ENCODE measurements at places on chromosomes 2 and 18. TPM values are rescaled to one million over a fixed set of nuclear protein-coding genes. Genes with fewer than 3 reads are reported as not detected.

ALLC gene
- polyA plus RNA-seq = not detected

PGAP1 gene
- 0.67 TPM for polyA plus RNA-seq

SLC40A1 gene
- 72.6 TPM for polyA plus RNA-seq

SNED1 gene
- 6.0 TPM for polyA plus RNA-seq

SULT1C2 gene
- polyA plus RNA-seq = not detected

DNA sequence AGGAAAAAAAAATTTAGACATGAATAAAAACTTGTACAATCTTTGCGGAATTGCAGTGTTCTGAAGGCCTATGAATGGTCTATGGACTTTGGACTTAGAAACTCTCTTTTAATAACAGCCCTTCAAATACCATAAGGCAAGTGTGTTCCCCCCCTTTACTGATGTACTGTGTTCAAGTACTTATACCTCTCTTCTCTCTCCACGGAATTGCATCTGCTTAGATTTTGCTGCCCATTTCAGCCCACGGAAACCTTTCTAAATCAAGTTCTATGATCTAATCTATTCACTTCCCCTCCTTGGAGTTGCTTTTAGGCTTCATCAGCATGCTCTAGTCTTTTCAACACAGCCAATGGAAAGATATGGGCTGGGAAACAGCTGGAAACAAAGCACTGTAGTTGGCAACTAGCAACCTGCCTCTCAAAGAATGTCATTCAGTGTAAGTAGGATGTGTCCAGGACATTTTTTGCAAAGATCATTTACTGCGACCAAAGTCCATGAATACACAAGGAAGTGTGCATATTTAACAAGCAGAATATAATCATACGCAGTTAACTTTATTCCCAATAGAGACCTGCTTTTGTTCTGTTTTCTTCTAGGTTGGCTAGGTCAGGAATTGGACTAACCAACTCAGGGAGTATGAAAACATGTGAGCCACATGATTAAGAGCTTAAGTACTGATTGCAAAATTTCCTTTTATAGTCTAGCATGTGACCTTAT, 58.0 kb downstream of the SLC40A1 start:
- peak; percentile 94 for DNase-seq
- H3K36me3 ChIP-seq = no peaks in the 10 kb centered on the region
- H3K27me3 ChIP-seq = no peaks in the 10 kb centered on the region
- H3K4me3 ChIP-seq = no peak overlapping the region

GRCh38 chr2:144703852-144704708, 184.2 kb upstream of the ZEB2 start:
- no peak overlapping the region for H3K4me3 ChIP-seq
- DNase-seq = peak; percentile 64
- no peaks in the 10 kb centered on the region for H3K27me3 ChIP-seq
- H3K36me3 ChIP-seq = no peaks in the 10 kb centered on the region
- H3K4me1 ChIP-seq = no peaks in the 10 kb centered on the region

GRCh38 chr2:222490131-222490530, 65.8 kb downstream of the SGPP2 start:
- H3K27me3 ChIP-seq = no peaks in the 10 kb centered on the region
- H3K4me3 ChIP-seq = no peak overlapping the region
- no peaks in the 10 kb centered on the region for H3K36me3 ChIP-seq
- H3K27ac ChIP-seq = no peak overlapping the region

DNA sequence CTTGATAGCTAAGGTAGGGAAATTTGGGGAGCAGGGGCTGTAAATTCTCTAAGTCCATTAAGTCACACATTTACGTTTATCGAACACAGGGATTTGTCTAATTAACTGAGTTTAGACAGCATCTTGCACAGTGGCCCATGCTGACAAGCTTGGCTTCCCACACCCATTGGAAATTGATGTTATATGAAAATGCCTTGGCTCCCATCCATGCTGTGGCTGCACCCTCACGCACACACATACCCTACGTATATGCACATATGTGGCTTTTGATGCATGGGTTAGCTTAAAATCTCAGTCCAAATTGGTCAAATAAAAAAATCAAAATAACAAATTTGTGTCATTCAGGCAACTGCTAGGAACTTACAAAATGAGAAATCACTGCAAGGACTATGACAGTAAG, 37.8 kb downstream of the SEC11C start:
- H3K27me3 ChIP-seq = peaks cover 3% of the 10 kb centered on the region
- no peak overlapping the region for H3K27ac ChIP-seq
- H3K4me3 ChIP-seq = no peak overlapping the region

DNA sequence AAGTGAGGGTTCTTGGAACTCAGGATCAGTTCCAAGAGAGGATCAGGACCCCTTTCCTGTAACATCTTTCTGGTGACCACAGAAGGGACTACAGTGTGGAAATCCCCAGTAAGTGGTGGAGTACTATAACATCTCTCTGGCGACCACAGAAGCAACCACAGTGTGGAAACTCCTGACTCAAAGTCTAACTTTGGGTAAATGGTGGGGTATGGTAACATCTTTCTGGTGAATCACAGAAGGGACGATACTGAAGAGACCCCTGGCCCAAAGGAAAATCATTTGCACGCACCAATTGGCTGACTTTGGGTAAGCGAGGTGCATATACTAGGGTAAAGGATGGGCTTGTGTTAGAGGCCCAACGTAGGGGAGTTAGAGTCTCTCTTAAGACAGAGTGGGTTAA, 56.3 kb upstream of the GULP1 start:
- no peak overlapping the region for H3K4me3 ChIP-seq
- no peak for DNase-seq
- no peaks in the 10 kb centered on the region for H3K36me3 ChIP-seq
- no peak overlapping the region for H3K27ac ChIP-seq

- H3K36me3 ChIP-seq = no peaks in the 10 kb centered on the region
- H3K27ac ChIP-seq = peak overlapping the region; percentile 42
- DNase-seq = no peak
- no peaks in the 10 kb centered on the region for H3K4me1 ChIP-seq
- no peak overlapping the region for H3K4me3 ChIP-seq
Observed at GRCh38 chr2:24874035-24874434, 46.0 kb downstream of the ADCY3 start.

GRCh38 chr18:79941473-79942119, 9.9 kb downstream of the SLC66A2 start:
- H3K36me3 ChIP-seq = no peaks in the 10 kb centered on the region
- no peak overlapping the region for H3K27ac ChIP-seq
- H3K27me3 ChIP-seq = no peaks in the 10 kb centered on the region
- no peak overlapping the region for H3K4me3 ChIP-seq
- no peak for DNase-seq
- H3K4me1 ChIP-seq = peaks cover 9% of the 10 kb centered on the region

DNA sequence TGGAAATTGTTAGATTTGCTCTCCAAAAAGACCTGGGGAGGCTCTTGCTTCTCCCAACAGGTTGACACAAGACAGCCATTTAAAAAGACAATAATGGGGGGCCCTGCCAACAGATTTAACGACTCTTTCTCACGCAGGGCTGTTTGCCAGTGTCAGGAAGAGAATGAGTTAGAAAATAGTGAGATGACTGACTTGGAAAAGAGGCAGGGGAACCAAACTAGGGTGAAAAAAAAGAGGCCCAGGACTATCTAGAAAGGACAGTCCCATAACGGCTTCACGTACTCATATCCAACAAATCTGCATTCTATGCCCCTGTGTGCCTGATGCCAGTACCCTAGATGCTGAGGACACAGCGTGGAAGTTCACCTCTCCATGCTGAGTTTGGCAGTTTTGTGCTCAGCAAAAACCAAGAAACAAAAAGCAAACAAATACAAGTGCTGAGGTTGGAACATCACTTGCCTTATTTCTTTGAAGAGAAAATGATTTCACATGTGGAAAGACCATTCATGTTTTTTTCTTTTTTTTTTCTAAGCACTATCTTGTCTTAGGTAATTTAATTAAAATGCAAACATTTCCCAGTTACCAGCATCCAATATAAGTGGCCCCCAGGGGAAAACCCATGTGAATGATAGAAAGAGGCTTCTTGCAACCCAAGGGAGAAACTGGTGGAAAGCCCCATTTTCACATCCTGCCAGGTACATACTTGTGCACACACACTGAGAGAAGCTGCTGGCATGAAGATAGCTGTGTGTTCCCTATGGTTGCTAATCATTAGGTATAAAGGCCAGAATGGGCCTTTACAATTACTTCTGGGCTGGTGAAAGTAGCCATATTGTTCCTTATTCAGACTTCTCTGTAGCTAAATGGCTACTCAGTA, 10.6 kb upstream of the WIPF1 start:
- no peaks in the 10 kb centered on the region for H3K27me3 ChIP-seq
- H3K27ac ChIP-seq = no peak overlapping the region
- peaks cover 5% of the 10 kb centered on the region for H3K36me3 ChIP-seq
- no peak for DNase-seq

DNA sequence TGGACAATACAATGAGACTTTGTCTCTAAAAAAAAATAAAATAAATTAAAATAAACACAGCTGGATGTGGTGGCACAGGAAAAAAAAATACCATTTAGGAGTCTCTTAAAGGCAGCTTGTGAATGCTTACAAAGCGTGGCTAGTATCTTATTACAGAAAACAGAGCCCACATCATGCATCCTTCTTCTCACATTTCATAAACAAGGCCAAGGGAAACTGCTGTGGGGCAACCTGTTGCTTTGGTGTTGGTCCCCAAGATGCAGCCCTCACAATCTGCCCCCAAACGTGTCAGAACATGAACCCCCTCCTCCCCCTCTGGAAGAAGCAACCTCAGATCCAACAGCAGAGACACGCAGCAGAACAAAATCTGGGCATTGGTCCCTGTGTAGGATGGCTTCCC, 2.6 kb downstream of the SLC14A1 start:
- H3K27me3 ChIP-seq = no peaks in the 10 kb centered on the region
- H3K36me3 ChIP-seq = no peaks in the 10 kb centered on the region
- H3K4me3 ChIP-seq = no peak overlapping the region
- no peak for DNase-seq

GRCh38 chr2:9782197-9782719, 61.0 kb upstream of the TAF1B start:
- no peak overlapping the region for H3K4me3 ChIP-seq
- H3K4me1 ChIP-seq = peaks cover 50% of the 10 kb centered on the region
- H3K27me3 ChIP-seq = no peaks in the 10 kb centered on the region
- peak; percentile 92 for DNase-seq
- H3K36me3 ChIP-seq = no peaks in the 10 kb centered on the region
- H3K27ac ChIP-seq = peak overlapping the region; percentile 37

DNA sequence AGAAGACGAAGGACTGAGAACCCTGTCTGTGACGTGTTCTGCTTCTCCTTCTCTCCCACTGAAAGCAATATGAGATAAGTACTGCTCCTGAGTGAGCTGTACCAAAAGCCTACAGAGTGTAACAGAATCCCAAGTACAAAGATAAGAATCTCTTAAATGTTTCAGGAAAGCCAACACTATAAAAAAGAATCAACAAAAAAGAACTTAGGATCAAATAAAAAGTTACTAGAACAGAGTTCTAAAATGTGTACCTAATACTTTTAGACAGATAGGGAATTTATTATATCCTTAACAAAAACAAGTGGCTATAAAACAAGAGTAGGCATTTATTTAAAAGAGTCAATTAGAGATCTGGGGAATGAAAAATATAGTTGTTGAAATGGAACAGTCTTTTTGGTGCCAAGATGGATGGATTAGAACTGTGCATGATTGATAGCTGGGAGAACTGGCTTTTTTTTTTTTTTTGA, 49.0 kb downstream of the NCOA1 start:
- peaks cover 2% of the 10 kb centered on the region for H3K36me3 ChIP-seq
- no peak overlapping the region for H3K4me3 ChIP-seq
- H3K27ac ChIP-seq = no peak overlapping the region
- H3K27me3 ChIP-seq = no peaks in the 10 kb centered on the region
- DNase-seq = no peak

DNA sequence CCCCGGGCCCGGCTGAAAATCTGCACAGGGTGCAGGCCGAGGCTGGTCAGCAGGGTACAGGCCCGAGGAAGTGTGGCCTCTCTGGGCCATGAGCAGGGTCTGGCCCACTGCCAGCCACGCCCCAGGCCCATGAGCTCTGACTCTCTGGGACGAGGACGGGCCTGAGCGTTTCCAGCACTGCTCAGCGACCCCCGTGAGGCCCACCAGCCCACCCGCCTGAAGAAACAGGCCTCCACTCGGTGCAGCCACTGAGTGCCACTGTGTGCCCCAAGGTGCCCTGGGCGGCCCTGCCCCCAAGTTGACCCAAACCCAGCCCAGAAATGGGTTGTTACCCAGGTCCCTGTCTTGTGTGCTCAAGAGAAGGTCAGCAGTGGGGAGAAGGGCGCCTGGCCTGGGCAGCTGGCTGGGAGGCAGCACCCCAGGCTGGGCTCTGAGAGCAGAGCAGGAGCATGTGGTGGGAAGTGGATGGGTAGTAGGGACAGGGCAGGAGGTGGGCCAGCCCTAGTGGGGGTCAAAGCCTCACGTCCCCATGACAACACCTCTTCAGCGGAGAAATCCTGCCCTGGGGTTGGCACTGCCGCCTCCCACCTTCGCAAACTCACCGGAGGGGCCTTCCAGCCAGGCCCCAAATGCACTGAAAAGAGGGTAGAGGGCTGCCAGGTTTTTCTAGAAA, 2.1 kb upstream of the SNED1 start:
- no peak overlapping the region for H3K27ac ChIP-seq
- H3K27me3 ChIP-seq = peaks cover 34% of the 10 kb centered on the region
- DNase-seq = no peak
- no peak overlapping the region for H3K4me3 ChIP-seq
- no peaks in the 10 kb centered on the region for H3K36me3 ChIP-seq

DNA sequence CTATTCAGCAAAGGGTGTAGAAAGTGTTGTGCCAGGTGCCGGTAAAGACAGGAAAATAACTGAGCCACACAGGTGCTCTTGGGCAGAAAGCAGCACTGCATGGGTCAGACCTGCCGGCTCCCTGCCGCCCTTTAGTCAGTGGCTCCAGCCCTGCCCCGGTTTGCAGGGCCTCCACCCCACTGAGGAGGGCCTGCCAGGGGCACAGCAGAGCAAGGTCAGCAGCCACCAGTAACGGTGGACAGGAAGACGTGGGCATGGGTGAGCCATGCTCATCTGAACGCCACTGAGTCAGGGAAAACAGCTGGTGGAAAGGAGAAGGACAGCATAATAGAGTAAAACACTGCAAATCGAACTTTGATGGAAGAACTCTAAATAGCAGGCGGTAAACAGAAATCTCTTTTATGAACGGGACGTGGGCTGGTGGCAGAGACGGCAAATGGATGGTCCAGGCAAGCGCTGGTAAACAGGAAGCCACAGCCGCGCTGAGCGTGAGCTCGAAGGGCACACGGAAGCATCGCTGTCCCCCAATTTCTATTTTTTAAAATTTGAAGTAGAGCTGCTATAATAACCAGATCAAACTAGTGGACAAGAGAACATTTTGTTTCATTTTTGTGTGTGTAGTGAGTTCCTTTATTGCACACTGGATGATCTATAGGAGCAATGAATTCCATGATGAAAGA, 141.8 kb upstream of the ALKAL2 start:
- H3K4me3 ChIP-seq = no peak overlapping the region
- no peaks in the 10 kb centered on the region for H3K27me3 ChIP-seq
- no peak for DNase-seq
- no peaks in the 10 kb centered on the region for H3K36me3 ChIP-seq
- H3K4me1 ChIP-seq = no peaks in the 10 kb centered on the region

GRCh38 chr2:38474715-38475566, 97.9 kb upstream of the ATL2 start:
- H3K4me1 ChIP-seq = no peaks in the 10 kb centered on the region
- no peaks in the 10 kb centered on the region for H3K27me3 ChIP-seq
- no peaks in the 10 kb centered on the region for H3K36me3 ChIP-seq
- no peak overlapping the region for H3K4me3 ChIP-seq
- no peak overlapping the region for H3K27ac ChIP-seq

Data from small intestine (tissue), 16 donors.